ENCODE measurements at places on chromosomes 1 and 21.

DNA sequence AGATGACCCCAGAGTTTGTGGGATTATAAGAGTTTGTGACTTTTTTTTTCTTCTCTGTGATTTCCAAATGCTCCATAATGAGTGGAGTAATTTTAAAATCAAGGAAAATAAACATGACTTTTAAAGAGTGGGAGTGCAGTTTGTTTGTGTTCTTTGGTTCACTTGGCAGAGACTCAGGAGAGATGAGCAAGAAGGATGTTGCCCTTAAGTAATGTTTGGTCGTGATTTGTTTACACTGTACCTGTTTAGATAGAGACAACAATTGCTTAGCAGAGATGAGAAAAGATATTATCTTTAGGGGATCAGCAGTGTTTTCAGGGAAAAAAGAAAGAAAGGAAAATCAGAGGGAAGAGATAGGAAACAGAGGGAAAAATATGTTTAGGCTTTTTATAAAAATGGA lies 170.8 kb downstream of the ADSS2 start:
- DNase-seq: no peak

- DNase-seq: no peak
Observed at GRCh38 chr21:17964199-17964598, 145.0 kb upstream of the C21orf91 start.

DNA sequence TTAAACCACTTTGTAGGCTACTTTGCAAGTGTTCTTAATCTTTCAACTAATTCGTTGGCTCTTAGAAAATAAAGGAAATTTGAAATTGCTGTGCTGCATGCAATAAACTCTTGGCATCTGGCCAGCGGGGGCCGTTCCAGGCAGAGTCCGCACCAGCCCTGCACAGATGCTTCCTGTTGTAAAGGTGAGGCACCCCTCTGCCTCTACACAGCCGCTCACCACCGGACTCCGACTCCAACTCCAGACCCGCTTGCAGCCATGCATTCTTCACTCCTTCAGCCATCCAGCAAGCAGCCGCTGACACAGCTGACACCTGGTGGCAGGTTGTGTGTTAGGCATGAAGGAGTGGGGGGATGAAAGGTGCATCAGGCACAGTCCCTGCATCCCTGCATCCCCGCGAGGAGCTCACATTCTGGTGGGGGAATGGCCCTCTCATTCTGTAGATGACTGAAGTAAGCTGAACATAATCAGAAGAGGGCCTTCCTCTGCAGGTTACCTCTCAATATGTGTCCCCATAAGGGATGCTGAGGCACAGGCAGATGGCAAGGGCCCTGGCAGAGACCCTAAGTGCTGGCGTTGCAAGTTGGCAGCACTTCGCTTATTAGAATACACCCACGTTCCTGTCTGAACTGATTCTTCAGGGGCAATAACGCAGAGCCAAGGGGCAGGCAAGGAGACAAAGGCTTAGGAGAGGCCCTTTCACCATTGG lies 56.8 kb downstream of the GLIS1 start:
- DNase-seq: no peak

GRCh38 chr1:39269349-39269748 lies 64.9 kb downstream of the MACF1 start:
- no peak for DNase-seq

DNA sequence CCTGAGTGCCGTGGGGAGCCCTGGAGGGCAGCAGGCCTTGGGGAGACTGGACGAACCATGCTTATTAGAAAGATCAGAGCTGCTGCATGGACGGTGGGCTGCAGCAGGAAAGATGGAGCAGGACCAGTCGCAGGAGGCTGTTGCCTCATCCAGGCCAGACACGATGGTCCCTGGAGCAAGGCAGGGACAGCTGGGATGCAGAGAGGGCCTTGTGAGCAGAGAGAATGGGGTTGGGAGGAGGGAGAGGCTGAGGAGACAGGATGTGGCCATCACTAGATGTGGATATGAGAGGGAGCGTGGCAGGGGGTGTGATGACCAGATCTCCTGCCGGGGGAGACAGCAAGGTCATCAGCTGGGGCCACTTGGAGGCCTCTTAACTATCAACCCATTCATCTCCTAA lies 727.6 kb downstream of the PTPRU start:
- DNase-seq: no peak

- no peak for DNase-seq
Observed at GRCh38 chr1:232357416-232357815, 272.5 kb downstream of the SIPA1L2 start.

Measured in hematopoietic multipotent progenitor cell treated with erythropoietin and hydrocortisone succinate and interleukin-3 and kit ligand, for 15 days (in vitro differentiated cells).